ENCODE measurements at places on chromosomes 12 and 14. TPM values are rescaled to one million over a fixed set of nuclear protein-coding genes. Genes with fewer than 3 reads are reported as not detected.

The KRT79 gene
- total RNA-seq, result not detected

The CLEC2A gene
- total RNA-seq, result not detected

The OR4K2 gene
- total RNA-seq, result not detected

The GPRC5D gene
- not detected for total RNA-seq

The BMP4 gene
- 2.2 TPM for total RNA-seq

The GPR84 gene
- not detected for total RNA-seq

The TNS2 gene
- 52.9 TPM for total RNA-seq

The SOS2 gene
- 11.6 TPM for total RNA-seq

The SERPINA3 gene
- 11.0 TPM for total RNA-seq

The ITGA5 gene
- 184 TPM for total RNA-seq

The ZNF891 gene
- total RNA-seq, result 0.24 TPM

The SMIM41 gene
- total RNA-seq, result not detected

The ALX1 gene
- 5.3 TPM for total RNA-seq

The TAOK3 gene
- 8.9 TPM for total RNA-seq

The CRACR2A gene
- total RNA-seq, result 1.2 TPM

All from A549 treated with ZK216348 at 1 μM for 4 hours (cell line).